ENCODE measurements at places on chromosomes 11 and 22.

GRCh38 chr11:74462009-74462408 is 5.3 kb downstream of the KCNE3 start:
- DNase-seq: peak; percentile 68

DNA sequence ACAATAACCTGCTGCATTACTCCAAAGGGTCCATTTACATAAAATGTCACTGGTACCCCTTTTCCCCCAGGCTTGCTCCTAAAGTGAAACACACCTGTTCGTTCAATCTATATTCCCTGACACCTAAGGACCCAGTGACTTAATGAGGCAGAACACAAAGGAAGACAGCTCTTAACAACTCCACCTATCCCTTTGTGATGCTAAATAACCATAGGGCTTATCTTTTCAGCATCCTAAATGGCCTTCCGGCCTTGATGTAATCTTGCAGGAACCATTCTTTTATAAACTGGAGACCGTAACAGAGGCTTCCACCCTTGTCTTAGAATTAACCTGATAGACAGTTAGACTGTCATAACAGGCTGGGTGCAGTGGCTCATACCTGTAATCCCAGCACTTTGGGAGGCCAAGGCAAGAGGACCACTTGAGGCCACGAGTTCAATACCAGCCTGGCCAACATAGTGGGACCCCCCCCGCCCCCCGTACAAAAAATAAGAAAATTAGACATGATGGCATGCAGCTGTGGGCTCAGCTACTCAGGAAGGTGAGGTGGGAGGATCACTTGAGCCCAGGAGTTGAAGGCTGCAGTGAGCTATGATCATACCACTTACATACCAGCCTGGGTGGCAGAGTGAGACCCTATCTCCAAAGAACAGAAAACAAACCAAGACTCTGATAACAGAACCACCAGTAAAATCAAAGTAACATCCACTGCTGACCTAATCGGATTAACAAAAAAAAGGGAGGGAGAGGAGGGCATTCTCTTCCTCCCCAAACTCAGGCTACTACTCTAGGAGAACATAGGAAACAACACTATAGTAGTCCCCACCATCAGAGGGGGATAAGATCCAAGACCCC is 5.1 kb downstream of the CHEK2 start:
- DNase-seq: peak; percentile 28

GRCh38 chr11:36565031-36565610 is 2.7 kb upstream of the RAG1 start:
- no peak for DNase-seq

GRCh38 chr22:21936151-21936775 is 16.4 kb downstream of the PPM1F start:
- no peak for DNase-seq

- no peak for DNase-seq
These were observed 46.6 kb upstream of the CTSC start for GRCh38 chr11:88384004-88384668.

GRCh38 chr11:124302347-124303125 is 11.2 kb downstream of the OR8D1 start:
- no peak for DNase-seq

- DNase-seq: no peak
These were observed 14.0 kb downstream of the MICALL1 start for GRCh38 chr22:37920126-37920525.

DNA sequence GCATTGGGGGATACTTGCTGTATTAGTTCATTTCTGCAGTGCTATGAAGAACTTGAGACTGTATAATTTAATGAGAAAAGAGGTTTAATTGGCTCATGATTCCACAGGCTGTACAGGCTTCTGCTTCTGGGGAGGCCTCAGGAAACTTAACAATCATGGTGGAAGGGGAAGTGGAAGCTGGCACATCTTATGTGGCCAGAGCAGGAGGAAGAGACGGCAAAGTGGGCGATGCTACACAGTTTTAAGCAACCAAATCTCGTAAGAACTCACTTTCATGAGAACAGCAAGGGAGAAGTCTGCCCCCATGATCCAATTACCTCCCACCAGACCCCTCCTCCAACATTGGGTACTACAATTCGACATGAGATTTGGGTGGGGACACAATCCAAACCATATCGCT is 55.1 kb downstream of the TMPRSS5 start:
- DNase-seq: no peak

GRCh38 chr11:77067861-77068443 is 1.2 kb downstream of the CAPN5 start:
- no peak for DNase-seq

GRCh38 chr11:954392-955153 is 28.9 kb downstream of the AP2A2 start:
- no peak for DNase-seq

DNA sequence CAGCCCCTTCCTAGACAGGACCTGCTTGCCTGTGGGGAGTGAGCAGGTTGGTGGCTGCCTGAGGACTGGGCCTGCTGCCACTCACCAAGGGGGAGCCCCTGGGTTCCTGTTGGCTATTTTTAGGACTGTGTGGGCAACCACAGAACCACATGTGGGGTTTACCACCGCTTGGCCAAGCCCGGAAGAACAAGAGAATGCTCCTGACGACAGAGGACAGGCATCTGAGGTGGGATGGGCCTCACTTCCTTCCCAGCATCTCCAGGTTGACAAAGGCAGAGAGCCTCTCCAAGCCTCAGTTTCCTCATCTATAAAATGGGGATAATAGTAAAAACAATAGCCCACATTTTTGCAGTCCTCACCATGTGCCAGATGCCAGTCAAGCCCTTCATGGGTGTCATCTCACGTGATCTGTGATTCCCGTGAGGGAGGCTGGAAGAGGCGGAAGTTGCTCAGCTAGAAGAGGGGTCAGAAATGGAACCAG is 43.6 kb downstream of the LRRC32 start:
- no peak for DNase-seq

DNA sequence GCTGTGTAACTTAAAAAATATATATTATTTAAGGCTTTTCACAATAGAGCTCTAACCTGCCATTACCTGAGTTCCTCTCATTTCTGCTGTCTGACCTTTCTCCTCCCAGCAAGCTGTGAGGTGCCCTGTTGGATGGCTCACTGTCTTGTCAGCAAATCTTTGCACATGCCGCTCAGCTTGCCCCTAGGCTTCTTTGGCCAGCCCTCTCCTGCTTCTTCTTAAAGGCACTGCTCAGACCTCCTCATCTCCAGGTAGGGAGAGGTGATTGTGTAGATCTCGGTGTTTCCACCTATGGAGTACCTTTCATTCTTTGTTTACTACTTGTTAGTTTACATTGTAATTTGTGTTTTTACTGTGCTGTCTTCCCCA is 96.5 kb downstream of the EXT2 start:
- no peak for DNase-seq

DNA sequence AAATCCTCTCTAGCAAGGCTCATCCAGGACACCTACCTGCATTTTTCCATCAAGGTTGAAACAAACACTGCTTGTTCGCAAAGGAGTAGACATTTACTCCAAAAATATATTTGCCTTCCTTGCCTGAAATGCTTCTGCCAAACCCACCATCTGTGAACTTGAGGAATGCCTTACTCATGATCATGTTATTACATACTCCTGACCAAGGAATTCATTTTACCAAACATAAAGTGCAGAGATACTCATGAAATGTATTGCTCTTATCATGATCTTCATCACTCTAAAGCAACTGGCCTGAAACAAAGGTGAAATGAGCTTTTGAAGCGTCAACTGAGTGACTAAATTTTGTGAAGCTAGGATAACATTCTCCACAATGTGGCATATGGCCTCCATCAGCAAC is 243.1 kb upstream of the CCDC179 start:
- DNase-seq: no peak

DNA sequence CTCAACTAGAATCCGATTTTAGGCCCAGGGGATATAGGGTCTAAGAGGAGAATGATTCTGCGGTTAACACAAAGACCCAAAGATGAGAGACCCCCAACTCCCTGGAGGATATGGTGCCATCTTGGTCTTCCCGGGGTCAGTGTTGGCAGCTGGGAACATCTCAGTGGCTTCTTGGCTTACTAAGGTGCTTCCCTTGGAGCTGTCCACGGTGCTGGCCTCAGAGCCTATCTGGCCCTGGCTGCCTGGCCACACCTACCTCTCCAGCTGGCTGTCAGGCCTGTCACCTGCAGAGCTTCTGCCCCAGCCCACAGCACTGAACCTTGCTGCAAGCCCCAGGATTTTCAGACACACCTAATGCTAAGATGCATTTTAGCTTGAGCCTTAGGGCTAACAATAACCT is 70.7 kb upstream of the THY1 start:
- peak; percentile 86 for DNase-seq

DNA sequence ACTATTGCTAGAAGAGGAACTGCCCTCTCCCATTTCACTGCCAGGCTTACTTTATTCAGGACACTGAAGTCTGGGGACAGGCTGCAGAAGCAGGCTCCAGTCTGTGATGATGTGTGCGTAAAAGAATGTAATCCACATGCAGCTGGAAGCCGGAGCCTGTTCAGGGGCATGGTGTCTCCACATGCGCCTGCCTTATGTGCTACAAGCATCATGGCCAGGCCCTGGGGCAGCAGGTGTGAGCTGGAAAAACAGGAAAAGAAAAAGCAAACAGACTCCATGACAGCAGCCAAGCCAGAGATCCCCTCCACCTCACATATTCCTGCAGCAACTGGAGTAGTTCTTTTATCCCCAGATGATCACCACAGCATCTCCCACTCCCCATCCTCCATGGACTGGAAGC is 33.4 kb downstream of the ARFGAP2 start:
- no peak for DNase-seq

DNA sequence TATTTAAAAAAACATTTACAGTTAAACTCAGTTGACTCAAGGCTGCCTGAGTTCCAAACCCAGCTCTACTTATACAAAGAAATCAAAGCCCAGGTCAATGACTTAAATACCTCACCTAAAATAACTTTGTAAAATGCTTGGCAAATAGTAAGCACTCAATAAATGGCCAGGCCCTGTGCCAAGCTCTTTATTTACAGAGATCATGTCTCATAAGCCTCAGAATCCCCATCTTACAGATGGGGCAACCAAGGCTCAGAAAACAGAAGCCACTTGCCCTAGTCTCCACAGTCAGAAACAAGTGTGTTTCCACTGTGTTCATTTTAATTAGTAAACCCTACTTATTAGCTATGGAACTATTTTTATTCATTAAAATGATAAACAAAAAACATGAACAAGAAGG is 30.5 kb upstream of the TTC28 start:
- no peak for DNase-seq

Measured in iPS-NIHi11 (cell line).